ENCODE measurements at places on chromosomes 4 and X.

GRCh38 chr4:138405466-138405891 is 163.3 kb upstream of the SLC7A11 start:
- DNase-seq = no peak

DNA sequence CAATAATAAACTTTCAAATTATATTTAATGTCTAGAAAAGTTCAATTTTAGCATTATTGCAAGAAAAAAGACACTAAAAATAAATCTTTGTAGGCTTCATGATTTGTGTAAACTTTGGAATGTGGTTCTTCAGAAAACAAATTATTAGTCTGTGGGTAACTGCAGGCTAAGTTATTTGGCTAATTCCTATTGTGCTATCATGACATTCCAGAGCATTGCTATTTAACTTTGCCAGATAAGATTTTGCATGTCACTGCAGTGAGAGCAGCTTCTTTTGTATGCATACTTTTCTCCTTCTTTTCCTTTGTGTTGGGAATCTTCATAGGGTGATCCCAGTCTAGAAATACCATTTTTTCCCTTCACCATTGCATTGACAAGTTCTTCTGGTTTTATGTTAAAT is 130.0 kb downstream of the AWAT2 start:
- DNase-seq = no peak

DNA sequence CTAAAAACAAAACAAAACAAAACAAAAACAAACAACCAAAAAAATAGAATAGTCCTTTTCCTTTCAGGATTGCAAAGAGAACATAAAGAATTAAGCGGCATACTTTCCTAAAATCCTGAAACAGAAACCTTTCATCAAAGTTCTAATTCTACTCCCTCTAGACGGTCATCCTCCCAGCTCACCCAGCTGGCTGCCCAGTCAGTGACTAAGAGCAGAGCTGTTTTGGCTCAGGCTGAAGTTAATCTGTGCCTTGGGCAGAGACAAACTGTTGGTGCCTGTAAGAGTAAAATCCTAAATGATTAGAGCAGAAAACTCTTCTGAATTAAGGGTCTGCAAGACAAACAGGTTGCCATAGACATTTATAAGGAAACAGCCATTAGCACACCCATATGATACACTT is 17.6 kb upstream of the WAS start:
- no peak for DNase-seq

GRCh38 chr4:124325690-124326089 is 386.8 kb downstream of the ANKRD50 start:
- DNase-seq = no peak

GRCh38 chrX:40479777-40480318 is 100.9 kb upstream of the ATP6AP2 start:
- no peak for DNase-seq

- DNase-seq = no peak
Observed at GRCh38 chrX:39939678-39940077, 158.1 kb downstream of the BCOR start.

DNA sequence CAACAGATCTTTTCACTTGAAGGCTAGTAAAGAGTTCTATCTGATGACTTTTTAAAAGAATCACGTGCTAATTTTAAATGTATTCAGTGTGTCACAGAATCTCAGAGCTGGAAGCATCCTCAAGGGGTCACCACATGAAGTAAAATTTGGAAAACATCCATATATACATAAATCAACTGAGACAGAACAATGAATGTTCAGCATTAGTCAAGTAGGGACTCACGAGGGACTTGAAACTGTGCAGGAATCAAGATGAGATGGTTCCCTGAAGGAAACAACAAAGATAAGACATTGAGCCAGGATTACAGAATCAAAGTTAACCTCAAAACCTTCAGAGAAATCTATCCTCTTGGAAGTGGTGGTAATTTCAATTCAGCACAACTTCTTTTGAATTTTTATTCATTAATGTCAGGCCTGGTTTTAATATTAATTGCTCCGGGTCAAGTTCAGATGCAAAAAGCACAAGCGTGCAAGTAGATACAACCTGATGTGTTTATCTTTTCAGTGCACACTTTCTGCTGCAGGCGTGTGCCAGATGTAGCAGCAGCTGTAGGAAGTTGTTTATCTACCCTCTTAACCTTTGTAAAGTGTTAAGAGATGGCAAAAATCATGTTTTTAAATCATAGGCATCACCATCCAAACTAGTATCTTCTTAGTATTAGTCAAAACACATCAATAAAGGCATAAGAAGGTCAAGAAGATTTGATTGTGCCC is 87.7 kb upstream of the SRD5A3 start:
- no peak for DNase-seq

- no peak for DNase-seq
Observed at GRCh38 chrX:48776818-48777439, 9.5 kb upstream of the GATA1 start.

GRCh38 chr4:168739886-168740285 is 243.0 kb downstream of the PALLD start:
- no peak for DNase-seq

- no peak for DNase-seq
Observed at GRCh38 chr4:17066972-17067371, 168.5 kb upstream of the LDB2 start.

- no peak for DNase-seq
Observed at GRCh38 chr4:10275696-10276095, 159.1 kb upstream of the WDR1 start.

- DNase-seq = no peak
Observed at GRCh38 chr4:156335721-156336120, 382.1 kb upstream of the CTSO start.

DNA sequence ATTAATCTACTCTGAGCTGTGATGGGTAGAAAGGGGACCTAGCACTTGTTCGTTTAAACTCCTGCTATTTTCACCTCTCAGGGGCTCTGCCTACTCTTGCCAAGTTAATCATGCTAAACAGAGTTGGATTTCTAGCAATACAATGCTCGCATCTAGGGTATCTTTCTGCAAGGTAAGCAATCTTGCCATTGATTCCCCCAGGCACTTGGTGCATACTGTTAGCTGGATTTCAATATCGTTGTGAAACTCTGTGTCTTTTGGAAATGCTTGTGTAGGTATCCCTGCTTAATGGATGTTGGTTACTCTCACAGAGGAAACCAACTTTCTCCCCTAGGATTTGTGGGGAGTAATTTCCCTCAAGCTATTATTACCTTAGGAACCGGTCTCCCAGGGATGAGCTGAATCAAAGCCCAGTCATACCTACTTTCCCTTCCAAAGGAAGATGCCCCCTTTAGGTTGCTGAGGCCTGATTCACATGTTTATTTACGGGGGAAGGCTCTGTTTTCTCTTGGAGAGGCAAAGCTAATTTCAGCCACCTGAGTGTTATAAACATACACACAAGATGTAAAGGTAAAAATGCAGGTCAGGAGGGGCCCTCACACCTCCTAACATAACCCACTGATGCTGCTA is 366.8 kb downstream of the FBXW7 start:
- no peak for DNase-seq

GRCh38 chr4:41072021-41072777 is 142.1 kb downstream of the APBB2 start:
- DNase-seq = no peak

DNA sequence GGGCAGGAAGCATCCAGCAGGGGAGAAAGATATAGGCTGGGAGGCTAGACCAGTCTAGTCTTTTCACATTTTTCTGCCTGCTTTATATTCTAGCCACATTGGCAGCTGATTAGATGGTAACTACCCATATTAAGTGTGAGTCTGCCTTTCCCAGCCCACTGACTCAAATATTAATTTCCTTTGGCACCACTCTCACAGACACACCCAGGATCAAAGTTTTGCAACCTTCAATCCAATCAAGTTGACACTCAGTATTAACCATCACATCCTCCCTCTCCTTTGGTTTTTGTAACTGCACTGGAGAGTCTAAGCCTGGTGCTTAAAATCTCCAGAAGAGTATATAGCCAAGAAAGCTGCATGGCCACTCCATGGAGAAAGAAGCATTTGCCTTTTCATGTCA is 560.4 kb downstream of the GRXCR1 start:
- peak; percentile 50 for DNase-seq

- no peak for DNase-seq
Observed at GRCh38 chr4:17583276-17583675, 6.3 kb downstream of the LAP3 start.

- no peak for DNase-seq
Observed at GRCh38 chr4:4800646-4801408, 58.6 kb upstream of the MSX1 start.

GRCh38 chr4:38482696-38483095 is 181.3 kb upstream of the KLF3 start:
- no peak for DNase-seq

DNA sequence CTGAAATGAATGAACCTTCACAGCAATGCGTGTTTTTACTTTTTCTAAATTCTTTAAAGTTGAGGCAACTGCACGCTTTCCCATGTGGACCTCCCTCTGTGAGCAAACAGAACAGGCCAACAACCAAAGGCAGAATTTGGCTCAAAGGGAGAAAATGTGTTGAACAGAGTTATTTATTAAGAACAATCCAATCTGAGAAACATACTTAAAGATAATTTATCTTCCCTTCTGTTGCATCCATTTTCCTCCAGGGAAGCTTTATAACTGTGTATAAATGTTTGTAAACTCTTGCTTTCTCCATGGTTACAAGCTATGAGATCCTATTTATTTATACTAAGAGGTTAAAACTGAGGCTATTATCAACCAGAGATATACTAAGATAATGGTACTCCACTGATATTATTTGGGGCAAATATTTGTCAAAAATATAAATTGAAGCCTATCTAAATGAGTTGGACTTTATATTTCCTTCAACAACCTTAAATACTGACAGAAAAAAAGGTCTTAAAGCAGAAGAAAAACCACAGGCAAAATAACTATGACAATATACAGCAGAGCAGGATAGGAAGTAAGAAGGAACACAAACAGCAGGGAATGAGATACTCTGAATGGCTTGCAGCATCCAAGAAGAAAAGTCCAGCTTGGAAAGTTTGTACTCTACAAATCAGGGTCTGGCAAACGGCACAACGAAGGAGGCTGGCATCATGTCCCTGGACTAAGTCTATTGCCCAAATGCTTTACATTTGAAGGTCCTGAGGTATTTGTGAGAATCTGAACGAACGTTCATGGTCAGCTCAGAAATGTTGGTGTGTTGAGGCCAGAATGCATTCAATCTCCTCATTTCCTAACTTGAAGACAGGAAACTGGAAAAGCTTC is 663.2 kb upstream of the INTU start:
- no peak for DNase-seq

- peak; percentile 33 for DNase-seq
Observed at GRCh38 chr4:77600521-77601451, 4.8 kb upstream of the CXCL13 start.

DNA sequence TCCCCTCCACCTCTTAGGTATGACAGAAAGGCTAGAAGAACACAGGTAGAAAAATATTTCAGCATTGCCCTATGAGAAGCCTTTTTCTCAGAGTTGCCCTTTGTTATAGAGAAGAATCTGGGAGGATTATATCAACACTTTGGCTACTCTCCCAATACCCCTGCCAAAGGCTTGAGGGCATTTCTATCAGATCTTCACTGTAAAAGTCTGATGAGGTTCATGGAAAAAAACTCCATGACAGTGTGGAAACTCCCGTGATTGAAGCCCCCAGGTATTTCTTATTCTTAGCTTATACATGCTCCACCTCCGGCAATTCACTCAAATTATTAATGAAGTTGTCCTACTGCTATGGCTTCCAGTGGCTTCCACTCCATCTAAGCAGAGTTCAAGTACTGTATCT is 753.6 kb downstream of the CENPC start:
- no peak for DNase-seq

DNA sequence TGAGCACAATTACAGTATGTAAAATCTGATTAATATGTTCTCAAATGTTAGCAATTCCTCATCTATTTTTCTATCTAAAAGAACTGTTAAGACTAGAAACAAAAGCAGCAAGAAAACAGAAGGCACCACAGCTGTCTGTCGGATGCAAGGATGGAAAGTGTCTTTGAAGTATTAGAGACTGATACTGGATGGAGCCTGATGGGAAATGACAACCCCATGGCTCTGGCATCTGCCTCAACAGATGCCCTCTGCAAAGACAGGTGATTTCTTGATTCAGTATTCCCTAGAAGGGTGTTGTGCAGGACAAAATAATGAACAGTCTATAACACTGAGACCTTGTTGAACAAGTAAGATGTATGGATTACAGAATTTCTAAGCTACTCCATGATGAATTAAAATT is 19.7 kb downstream of the LRCH2 start:
- peak; percentile 58 for DNase-seq

- no peak for DNase-seq
Observed at GRCh38 chrX:78140206-78140605, 756 bp upstream of the TAF9B start.

DNA sequence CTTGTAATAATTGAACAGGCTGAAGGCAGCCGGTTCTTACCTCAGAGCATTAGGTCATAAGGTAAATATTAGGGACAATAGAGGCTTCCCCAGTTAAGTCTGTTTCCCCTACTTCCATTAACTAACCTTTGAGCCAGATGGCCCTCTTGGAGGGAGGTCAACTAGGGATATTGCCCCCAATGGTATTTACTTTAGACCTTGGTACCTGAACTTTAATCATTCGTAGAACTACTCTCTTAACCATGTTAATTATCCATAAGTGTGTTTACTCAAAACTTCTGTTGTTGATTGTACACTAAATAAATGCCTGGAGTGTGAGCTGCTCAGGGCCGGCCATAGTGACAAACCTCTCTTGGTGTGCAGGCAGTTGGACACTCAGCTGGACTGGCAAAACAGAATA is 1843.5 kb upstream of the AGA start:
- DNase-seq = no peak

DNA sequence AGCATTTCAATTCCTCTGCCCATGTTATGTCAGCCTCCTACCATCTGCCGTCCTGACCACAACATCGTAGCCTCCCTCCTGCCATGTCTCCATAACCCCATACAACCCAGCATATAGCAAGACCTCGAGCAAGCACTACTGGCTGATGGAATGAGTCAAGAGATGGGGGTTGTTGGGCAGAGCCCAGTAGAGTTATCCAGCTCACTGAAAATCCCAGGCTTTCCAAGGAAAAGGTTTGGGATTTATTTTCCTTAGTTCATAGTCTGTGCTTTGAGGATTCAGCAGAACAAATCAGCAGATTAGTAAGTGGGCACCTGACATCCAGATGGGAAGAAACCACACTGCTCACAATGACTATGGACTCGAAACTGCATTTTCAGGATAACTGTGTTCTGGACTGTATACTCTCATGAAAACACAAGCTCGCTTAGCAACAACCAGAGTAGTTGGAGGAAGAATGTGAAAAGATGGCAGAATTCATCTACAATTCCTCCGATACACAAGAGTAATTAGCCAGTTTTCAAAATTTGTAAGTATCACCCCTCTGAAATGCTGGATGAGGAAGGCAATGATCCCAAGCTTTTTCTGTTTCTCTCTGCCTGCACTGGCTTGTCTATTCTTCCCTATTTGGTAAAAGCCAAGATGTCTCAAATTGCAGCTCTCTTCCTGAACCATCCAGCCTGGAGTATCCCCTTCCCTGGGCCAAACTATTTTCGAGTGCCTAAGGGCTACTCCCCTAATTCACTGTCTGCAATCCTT is 186.2 kb upstream of the TBL1X start:
- DNase-seq = no peak

All from eye (tissue), 1 donor.